ENCODE measurements at places on chromosomes 12 and 14.

GRCh38 chr12:126232711-126233110 lies 1167.5 kb downstream of the AACS start:
- DNase-seq, result no peak

DNA sequence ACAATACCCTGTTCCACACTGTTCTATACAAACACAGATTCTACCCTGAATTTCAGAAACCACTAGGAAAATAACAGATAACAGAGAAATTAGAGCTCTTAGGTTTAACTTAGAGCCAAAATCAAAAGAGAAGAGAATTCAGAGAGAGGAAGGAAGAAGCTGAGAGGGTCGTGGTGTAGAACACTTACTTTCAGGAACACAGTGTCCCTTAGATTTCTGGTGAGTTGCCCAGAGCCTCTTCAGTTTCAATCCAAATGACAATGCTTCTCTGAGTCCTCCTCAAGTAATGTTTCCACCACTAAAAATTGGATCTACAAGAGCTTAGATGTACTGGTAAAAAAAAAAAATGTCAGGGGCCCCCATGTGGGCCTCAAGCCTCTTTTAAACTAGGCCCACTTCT lies 2.6 kb downstream of the YAF2 start:
- no peak for DNase-seq

- peak; percentile 81 for DNase-seq
Measured at GRCh38 chr12:120194534-120195395, at the start of gene GCN1. GCN1 (minus strand) TSS chr12:120194715; CDS start chr12:120194697, 18 bp downstream.

GRCh38 chr12:108312073-108312659 lies 26.9 kb downstream of the CMKLR1 start:
- DNase-seq, result no peak

GRCh38 chr14:36443374-36443773 lies 76.7 kb downstream of the NKX2-1 start:
- no peak for DNase-seq

DNA sequence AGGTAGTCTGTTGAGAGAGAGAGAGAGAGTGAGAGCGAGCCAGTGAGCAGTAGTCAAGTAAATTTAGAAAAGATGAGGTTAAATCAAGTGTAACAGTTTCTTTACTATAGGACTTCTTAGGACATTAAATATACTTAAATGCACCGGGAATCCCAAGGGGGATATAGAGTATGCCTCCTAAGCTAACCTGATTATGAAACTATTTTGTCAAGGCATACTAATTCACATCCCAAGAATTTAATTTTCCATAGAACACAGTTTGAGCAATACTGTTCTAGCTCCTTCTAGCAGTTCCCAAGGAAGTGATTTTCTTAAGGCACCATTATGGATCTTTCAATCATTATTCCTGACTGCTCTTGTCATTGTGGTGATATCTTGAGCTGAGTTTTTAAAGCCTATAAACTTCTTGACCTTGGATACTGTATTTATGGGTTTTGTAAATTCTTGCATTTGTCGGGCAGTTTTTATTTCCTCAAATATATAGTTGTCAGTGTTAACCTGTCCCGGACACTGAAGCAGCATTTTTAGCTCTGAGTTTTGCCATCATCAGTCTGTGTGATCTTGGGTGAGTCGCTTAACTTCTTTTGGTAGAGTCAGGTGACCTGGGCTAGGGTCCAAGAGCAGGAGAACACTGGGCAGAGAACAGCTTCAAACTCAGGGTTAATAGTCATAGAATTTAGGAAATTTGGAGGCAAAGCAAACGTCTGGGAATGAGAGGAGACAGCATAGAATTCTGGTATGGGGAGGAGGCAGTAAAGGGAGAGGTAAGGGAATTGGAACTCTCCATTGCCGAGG lies 196.5 kb upstream of the FRMD6 start:
- DNase-seq, result no peak

- peak; percentile 56 for DNase-seq
Measured at GRCh38 chr14:79493081-79493645, 718.1 kb downstream of the DIO2 start.

DNA sequence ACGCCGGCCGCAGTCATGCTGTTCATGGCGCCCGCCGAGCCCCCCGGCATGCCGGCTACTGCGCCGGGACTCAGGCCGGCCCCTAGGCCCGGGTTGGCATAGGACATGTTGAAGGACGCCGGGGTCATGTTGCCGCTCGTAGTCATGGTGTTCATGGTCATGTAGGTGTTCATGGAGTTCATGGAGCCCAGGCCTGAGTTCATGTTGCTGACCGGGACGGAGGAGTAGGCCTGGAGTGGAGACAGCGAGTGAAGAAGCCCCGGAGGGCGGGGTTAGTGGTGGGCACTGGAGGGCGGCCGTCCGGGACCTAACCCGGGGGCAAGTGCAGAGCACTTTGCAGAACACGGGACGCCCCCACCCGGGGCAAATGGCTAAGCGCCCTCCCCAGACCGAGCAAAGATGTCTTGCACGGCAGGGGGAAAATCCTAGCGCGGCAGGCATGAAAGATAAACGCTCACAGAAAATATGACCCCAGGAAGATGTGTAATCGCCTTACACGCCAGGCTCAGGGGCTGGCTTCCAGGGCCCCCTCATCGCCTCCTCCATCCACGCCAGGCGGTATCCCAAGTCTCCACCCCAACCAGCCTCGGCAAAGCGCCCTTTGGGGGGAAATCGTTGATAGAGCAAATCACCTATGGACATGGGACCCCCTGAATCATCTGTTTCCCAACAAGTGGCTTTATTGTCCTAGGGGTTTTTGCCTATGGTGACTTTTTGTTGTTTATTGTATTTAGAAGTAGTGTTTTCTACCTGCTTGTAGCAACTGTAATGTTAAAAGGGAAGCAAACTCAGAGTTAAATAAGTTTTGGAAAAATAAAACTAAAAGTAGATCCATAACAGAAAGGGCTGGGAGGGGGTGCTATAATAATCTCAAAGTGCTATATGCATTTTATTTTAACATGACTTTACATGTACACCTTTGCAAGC lies 2.3 kb downstream of the FOXA1 start:
- no peak for DNase-seq
